HS-27A (cell line): ENCODE measurements at places on chromosomes 5 and 9.

- DNase-seq, result no peak
Observed at GRCh38 chr9:117916291-117916690, 212.1 kb downstream of the TLR4 start.

DNA sequence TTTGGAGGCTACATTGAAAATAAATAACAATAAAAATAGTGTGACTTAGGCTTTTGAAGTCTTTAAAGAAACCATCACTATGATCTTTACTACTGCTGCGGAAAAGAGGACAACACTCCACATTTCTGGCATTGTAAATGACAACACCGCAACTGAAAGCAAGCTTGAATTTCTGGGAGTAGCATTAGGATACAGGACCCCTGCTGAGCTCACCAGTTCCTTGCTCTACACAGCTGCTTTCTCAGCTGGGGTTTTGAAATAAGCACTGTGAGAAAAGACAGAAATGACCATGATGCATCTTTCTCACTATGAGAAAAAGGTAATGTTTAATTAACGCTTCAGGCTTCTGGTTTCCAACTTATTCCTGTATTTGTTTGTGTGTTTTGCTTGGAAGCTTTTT lies 168.0 kb downstream of the TAF11L14 start:
- DNase-seq, result no peak

DNA sequence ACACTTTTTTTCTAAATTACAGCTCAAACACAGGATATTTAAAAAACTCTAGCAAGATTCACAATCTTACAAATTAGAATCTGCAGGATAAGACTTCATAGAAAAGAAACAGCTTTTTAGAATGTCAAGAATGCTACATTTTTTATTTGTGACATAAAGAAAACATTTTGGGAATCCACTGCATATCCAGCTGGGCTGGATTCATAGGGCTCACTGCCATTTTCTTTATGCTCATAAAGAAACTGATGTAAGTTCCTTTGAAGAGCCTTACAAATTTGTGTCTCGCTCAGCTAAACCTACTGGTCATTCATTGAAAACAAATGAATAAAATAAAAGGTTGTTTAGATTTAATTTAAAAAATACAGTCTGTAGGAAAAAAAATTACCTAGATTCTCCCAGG lies 332.3 kb downstream of the TRPM3 start:
- no peak for DNase-seq

- no peak for DNase-seq
Observed at GRCh38 chr5:171657473-171657872, 128.1 kb upstream of the SMIM23 start.

- no peak for DNase-seq
Observed at GRCh38 chr5:11642438-11642837, 261.8 kb downstream of the CTNND2 start.

GRCh38 chr5:140664030-140664358 lies 710 bp upstream of the WDR55 start:
- no peak for DNase-seq

- DNase-seq, result peak; percentile 61
Observed at GRCh38 chr5:136729901-136730355, 364.6 kb upstream of the TRPC7 start.

DNA sequence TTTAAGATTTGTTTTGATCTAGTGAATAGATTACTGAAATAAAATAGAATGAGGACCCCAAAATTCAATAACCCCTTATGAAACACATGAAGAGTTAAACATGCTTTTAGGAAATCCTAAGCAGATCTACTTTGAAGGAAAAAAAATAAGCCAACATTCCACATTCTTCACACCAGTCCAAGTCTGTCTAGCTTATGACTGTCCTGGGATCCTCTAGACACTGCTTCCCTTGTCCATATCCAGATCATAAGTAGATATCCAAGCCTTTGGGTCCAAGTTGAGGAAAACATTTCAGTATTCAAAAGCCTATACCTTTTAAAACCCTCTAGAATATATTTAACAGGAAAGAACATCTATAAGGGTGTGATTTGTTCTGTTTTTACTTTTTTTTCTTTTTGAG lies 58.8 kb upstream of the MINAR2 start:
- DNase-seq, result no peak

DNA sequence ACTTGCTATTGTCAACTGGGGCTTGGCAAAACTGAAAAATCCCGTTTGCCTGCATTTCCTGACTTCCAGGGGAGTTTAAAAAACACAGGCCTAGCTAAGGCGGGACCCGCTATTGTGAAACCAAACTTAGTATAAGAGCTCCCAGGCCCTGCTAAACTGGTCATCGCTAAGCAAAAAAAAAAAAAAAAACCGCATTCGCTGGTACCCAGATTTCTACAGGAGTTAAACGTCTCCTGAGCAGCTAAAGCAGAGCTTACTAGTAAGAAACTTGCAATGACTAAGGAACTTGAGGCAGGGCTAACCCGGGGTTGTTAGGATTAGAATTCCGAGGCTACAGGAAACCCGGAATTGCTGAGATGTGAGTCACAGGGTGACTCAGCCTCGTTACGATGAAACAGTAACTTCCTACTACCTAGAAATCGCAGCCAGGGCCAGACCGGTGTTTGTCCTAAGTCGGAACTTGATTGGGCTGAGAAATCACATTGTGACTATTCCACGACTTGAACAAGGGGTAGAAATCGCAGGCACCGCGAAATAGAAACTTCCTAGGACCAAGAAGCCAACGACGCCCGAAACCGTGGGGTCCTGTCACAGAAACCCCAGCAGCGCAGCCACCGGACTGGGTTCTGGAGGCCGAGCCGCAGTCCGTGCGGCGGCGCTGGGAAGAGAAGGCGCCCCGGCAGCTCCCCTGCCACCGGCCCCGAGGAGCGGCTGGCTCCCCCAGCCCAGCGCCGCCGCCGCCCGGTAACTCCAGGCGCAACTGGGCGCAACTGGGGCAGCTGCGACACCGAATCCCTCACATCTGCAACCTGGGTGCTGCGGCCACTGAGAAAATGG lies 89.4 kb downstream of the ANXA2R start:
- DNase-seq, result peak; percentile 98

DNA sequence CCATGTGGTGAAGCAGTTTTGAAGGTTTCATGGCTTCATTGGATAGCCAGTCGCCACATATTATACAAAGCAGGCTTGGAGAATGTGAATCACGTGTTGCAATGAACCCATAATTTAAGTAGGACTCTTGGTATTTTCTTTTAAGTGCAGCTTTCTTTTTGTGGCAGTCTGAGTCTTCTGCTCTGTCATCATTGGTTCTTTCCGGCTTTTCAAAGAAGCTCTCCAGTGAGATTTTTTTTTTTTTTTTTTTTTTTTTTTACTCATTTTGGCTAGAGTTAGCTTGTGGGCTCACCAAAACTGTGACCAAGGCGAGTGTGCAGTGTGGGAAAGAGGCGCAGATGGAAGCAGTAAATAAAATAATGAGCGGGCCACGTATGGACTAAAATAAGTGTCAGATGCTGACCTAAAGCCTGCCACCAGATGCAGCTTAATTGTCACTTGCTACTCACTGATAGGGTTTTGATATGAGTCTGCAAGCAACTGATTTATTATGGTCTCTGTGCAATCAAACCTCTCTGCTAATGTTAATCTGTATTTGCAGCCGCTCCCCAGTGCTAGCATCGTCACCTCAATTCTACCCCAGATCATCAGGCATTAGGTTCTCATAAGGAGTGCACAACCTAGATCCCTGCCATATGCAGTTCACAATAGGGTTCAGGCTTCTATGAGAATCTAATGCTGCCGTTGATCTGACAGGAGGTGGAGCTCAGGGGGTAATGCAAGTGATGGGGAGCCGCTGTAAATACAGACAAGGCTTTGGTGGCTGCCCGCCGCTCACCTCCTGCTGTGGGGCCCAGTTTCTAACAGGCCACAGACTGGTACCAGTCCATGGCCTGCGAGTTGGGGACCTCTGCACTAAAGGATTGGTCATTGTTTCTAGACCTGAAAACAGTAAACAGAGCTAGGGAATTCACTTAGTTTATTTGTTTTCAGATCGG lies 45.5 kb upstream of the LARP1 start:
- DNase-seq, result no peak

DNA sequence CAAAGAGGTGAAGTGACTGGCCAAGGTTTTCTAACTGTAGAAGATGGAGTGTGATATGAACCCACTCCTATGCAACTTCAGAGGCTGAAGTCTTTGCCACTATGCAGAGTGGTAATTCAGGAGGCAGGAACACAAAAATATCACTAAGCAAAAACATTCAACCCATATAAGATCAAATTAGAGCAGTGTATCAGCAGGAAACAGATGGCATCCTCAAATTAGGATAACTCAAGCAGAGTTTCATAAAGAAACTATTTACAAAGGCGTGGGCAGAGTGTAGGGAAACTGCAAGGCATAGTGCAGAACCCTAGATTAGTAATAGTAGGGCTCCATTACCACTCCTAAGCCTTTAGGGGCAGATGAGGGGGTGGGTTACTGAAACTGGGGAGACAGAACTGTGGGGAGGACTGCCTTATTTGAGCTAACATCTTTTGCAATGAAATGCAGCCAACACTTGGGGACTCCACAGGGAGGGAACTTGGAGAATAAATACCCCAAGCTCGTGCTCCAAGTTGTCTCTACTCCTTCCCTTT lies 72.2 kb downstream of the PTTG1 start:
- no peak for DNase-seq

DNA sequence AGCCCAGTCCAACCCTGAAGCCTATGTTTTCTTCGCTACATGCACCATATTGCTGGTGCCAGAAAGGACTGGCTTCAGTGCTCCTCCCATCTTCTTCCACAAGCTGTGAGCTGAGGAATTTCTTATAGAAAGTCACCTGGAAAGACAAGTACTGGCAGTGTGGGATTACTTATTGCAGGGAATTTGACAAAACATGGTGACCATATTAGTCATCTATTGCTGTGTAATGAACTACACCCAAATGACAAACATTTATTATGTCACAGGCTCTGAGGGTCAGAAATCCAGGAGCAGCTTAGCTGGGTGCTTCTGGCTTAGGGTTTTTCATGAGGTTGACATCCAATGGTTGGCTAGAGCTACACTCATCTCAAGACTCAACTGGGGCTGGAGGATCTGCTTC lies 75.5 kb downstream of the ENTREP1 start:
- no peak for DNase-seq

DNA sequence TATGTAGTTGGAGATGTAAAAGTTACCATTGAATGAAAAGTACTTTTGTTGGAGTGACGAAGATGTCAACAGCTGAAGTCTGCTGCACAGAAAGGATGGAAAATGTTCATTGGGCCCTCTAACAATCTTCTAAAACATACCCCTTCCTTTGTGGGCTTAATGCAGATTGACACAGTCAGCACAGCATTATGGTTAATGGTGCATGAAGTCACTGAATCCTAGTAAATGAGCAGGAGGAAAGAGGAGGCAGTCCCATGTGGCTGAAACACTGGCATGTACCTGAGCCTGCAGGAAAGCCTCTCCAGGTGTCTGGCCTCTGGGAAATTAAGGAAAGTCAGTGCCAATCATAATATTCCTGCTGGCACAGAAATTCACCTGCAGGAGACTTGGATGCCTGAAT lies 153.8 kb downstream of the ARL15 start:
- DNase-seq, result no peak

- DNase-seq, result no peak
Observed at GRCh38 chr9:73154722-73155121, 3.1 kb downstream of the ANXA1 start.

- no peak for DNase-seq
Observed at GRCh38 chr5:172868436-172868923, 34.4 kb downstream of the ERGIC1 start.

- DNase-seq, result no peak
Observed at GRCh38 chr5:14909369-14909768, 37.8 kb upstream of the ANKH start.
